ENCODE measurements at places on chromosomes 4 and X.

- no peak for DNase-seq
These were observed 90.8 kb upstream of the OTUD4 start for GRCh38 chr4:145271194-145271593.

DNA sequence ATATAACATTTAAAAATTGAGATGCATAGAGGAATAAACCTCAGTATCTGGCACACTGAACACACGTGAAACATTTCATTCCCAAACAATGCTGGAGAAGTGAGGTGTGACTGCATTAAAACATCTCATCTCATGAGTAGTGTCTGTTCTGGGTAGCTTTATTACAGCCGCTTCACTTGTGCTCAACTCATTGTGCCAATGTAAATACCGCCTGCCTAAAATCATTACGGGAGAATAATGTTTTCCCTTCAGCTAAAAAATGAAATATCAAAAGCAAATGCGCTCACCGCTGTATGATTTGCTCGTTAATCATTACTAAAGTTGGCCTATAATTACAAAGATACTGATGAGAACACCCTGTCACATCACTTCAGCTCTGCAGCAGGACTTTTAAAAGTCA lies 110.2 kb upstream of the PRPS2 start:
- DNase-seq = no peak

- DNase-seq = no peak
These were observed 141.3 kb downstream of the CPE start for GRCh38 chr4:165520086-165520485.

DNA sequence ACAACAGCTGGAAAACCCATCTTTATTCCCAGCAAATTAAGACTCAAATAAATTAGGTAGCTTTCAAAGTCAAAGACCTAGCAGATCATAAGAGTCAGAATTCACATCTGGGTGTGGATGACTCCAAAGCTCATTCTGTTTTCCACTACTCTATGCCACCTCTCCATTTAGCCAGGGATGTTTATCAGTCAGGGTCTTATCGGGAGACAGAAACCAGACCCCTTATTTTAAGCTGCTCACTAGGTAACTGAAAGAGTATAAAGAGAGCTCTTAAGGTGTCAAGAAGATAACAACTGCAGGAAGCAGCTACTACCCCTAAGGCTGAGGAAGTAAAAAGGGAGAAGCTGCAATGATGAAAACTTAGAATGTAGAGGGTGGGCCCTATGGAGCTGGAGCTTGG lies 333.7 kb upstream of the KLF3 start:
- DNase-seq = no peak

DNA sequence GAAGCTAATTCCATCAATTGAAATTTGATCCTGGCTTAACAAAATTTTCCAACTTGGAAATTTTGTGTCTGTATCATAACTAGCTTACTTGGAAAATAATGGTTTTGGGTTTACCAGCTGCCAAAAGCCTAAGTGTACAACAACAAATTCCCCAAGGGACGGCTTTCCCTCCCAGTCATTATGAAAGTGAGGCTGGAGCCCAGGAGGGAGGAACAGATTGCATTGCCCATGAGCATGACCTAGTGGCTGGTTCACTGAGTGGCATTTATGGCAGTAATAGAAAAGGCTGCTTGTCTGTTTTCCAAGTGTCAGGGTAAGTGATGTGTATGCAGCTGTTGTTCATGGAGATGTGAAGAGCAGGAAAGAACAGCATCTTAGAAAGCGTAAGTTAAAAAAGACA lies 70.8 kb upstream of the HHIP start:
- no peak for DNase-seq

DNA sequence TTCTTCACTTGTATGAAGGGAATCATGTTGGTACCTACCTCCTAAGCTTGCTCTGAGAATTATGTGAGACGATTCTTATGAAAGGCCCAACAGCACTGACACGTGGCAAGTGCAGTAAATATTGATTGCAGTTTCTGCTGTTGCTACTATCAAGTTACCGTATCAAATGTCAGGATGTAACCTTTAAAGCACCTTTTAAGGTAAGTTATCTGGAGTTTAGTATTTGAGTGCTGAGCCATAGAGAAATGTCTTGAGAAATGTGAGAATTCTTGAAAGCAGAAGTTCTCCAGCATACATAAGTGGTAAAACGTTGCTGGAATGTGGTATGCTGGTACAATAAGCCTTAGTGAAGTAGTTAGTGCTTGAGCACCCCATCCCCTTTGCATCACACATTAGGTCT lies 90.4 kb downstream of the PHOX2B start:
- DNase-seq = no peak

- no peak for DNase-seq
These were observed 202.1 kb downstream of the CENPC start for GRCh38 chr4:67343199-67343598.

GRCh38 chr4:88807499-88807898 lies 109.9 kb upstream of the NAP1L5 start:
- DNase-seq = no peak

- DNase-seq = no peak
These were observed 27.0 kb downstream of the MAEA start for GRCh38 chr4:1316537-1317168.

GRCh38 chr4:104944596-104944995 lies 202.1 kb upstream of the TET2 start:
- DNase-seq = no peak

- no peak for DNase-seq
These were observed 114.0 kb upstream of the ENPEP start for GRCh38 chr4:110361921-110362320.

DNA sequence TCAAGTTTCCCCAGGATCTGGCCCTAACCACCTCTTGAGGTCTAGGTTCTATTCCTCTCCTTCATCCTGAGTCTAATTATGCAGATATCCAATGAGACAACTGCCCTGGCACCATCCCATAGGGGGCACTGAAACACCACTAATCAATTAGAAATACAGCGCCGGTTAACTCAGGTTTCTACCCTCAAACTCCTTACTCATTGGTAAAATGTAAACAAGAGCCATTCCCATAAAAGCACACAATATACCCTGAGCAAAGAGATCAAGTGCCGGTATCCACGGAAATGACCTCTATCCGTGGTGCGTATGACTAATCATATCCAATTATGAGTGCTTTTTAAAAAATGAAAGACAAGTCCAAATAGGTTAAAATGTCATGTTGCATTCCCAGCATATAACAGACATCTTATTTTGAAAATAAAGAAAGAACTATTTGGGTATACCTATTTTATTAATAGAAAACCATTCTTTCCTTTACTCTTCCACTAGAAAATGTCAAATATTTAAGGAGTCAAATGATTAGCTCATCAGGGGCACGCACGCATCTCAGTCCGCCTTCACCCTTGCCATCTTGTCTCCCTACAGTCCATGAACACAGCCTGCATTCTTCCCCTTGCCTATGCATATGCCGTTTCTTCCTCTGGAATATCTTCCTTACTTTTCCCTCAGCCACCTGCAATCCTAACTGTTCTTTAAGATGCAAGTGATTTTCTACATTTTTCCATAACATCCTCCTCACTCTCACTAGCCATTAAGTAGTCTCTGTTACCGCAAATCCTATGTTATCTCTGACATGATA lies 141.1 kb downstream of the MAML3 start:
- DNase-seq = peak; percentile 23

Measured in activated effector memory CD4-positive, alpha-beta T cell treated with Interleukin-2 at 50 U/mL for 16 hours (primary cell).